ENCODE measurements at places on chromosomes 2 and 18.

DNA sequence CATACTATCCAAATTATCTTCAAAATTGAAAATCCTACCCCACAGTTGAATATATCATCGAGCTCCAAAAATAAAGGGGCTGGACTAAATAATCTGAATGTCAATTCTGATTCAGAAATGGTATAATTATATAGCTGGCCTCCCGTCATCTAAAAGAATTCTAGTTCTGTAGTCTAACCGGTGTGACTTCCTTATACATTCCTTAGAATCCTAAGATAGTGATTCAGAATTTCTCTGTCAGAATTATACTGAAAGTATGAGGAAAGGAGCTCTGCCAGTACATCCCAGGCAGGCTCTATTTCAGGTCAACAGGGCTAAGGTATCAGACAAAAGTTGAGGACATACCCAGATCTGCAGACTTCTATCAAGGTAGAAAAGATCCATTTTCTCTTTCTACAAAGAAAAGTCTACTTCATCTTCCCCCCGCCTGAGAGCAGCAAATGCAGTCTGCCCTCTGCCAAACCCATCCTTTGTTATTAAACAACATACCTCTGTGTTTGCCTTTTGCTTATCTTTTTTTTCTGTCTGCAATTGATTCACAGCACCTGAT lies 128.5 kb downstream of the METTL4 start:
- DNase-seq: no peak

DNA sequence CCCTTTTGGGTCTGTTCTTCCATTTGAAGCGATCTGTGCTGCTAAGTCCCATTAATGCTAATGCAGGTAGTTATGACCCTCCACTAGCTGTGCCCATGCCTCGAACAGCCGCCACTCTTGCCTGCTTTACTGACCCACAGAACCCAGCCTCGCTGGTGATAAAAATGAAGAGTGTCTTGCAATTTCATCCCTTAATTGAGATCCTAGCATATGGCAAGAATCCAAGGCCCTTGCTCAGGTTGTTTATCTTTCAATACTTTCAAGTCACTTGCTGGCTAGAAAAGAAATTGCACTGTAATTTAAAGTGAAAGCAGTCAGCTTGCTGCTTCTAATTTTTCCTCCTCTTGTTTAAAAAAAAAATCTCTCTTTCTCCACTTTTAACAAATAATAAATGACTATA lies 73.6 kb downstream of the ZNF521 start:
- no peak for DNase-seq

DNA sequence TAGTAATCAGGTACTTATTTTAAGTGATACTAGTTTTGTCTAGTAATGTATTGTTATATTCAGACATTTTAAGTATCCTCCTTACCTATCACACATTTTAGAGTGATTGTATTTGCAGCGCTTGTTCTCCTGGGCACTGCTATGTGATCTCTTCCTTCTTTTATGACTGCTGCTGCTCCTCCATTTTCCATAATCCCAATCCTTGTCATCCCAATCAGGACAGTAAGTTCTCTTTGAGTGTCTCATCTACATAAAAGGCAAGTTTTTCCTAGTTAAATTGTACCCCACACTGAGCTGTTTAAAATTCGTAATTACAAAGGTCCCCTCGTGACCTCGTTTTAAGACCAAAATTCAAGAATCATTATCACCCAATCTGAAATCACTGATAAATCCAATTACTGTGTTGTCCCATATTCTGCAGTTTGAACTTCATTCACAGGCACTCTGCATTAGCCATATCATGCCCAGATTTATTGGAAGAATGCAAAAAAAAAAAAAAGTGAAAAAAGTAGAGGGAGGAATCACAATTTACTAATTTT lies 2.8 kb downstream of the CLK1 start:
- DNase-seq: no peak

GRCh38 chr2:127740665-127741288 lies 39.5 kb downstream of the SFT2D3 start:
- no peak for DNase-seq
